ENCODE measurements at places on chromosomes 7 and 10.

DNA sequence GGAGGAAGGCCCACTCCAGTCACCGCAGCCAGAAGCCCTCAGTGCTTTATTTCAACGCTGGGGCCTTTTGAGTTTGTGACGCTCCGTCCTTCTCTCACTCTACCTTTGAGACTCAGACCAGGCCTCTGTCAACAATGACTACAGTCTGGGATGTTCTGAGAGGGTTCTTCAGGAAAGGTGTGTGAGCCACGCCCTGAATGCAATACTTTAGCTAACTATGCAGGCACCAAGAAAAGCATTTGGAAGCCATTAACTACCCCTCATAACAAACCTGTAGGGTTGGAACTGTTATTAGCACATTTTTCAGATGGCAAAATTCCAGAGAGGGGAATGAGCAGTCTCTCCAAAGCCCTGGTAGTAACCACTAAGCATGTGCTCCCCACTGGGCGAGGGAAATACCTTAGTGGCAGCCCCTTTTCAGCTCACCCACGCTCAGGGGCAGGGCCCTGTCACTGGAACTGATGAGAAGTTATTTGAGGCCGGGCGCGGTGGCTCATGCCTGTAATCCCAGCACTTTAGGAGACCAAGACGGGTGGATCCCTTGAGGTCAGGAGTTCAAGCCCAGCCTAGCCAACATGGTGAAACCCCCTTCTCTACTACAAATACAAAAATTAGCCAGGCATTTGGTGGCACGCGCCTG, 5.7 kb upstream of the ARPC1B start:
- no peak for DNase-seq

DNA sequence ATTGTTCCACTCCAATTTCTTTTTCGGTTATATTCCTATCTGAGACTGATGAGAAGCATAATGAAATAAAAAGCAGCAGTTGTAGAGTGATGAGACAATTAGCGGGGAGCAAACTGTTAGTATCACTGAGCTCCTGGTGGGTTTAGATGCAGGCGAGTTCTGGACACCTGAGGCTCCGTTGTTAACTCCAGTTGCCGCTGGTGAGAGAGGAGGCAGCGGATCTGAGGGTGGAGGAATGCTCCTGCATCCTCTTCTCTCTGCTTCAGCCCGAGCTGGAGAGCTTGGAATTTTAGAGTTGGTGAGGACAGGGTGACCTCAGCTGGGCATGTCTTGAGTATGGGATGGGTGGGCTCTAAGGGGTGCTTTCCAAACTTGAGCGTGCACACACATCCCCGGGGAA, 31.4 kb downstream of the LRMDA start:
- DNase-seq: peak; percentile 31

GRCh38 chr10:22767859-22768258, 53.5 kb upstream of the PIP4K2A start:
- DNase-seq: no peak

- DNase-seq: no peak
Measured at GRCh38 chr7:106069471-106070200, 42.5 kb downstream of the SYPL1 start.

DNA sequence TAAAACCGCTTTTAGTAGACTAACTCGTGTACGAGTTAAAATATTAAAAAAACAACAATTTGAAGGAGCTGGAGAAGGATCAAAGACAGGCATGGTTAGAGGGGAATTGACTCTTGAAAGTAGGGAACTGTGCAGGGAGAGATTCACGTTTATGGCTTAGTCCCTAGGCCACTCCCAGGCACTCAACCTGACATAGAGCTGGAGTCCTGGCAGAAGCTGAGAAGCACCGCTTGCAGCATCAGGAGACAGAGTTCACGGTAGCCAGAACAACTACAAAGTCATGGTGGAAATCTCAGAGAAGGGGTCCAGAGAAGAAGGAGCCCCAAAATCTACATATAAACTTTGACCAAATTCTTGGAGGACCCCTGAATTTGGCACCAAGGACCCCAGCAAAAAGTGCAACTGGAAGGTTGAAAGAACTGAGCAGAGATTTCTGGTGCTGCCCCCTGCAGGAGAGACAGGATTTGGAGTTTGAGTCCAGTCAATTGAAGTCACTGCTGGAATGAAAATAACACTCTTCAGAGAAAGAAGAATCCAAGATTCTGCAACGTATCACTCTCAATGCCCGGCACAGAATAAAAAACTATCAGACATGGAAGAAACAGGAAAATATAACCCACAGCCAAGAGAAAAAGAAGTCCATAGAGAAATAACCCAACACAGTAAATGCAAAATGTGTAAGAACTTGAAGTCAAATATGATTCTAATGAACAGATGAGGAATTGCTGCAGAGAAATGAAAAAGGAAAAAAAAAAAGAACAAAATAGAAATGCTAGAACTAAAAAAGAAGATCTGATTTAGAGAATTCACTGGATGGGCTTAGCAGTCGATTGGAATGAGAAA, 493.3 kb upstream of the PODXL start:
- DNase-seq: peak; percentile 5

DNA sequence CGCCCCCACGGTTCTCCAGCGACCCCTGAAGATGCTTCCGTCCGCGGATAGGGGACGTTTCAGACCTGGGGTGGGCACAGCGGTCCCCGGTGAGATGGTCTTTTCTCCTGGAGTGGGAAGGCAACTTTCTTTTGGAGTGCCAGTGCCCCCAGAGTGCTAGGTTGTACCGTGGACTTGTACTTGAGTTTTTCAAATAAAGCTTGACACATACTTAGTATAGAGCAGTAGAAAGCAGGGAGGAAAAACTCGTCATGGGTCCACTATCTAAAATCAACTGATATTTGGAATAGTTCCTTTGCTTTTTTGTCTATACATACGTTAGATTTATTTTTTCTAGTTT, 28.4 kb downstream of the RBM20 start:
- DNase-seq: no peak

- no peak for DNase-seq
Measured at GRCh38 chr10:130045801-130046321, 64.8 kb downstream of the C10orf143 start.

GRCh38 chr10:109727436-109727835, 195.9 kb downstream of the XPNPEP1 start:
- no peak for DNase-seq

All from NCI-H526 treated with DMSO at 0.1 percent for 48 hours (cell line).